ENCODE measurements at places on chromosomes 12 and 14. TPM values are rescaled to one million over a fixed set of nuclear protein-coding genes. Genes with fewer than 3 reads are reported as not detected.

LRRC10 gene
- not detected for total RNA-seq

KANSL2 gene
- total RNA-seq, result 8.2 TPM

TTC8 gene
- 9.0 TPM for total RNA-seq

ATP23 gene
- total RNA-seq, result 4.0 TPM

EIF2S3B gene
- 0.20 TPM for total RNA-seq

RASSF9 gene
- 0.93 TPM for total RNA-seq

AP5M1 gene
- 20.2 TPM for total RNA-seq

OR10P1 gene
- total RNA-seq, result not detected

RIN3 gene
- 20.2 TPM for total RNA-seq

CD4 gene
- total RNA-seq, result 22.7 TPM

POTEG gene
- not detected for total RNA-seq

PPP4R4 gene
- total RNA-seq, result 0.28 TPM

CARMIL3 gene
- 2.0 TPM for total RNA-seq

GNB3 gene
- 0.08 TPM for total RNA-seq

DPY19L2 gene
- not detected for total RNA-seq

TESPA1 gene
- total RNA-seq, result 0.45 TPM

AQP6 gene
- total RNA-seq, result 0.28 TPM

NTF3 gene
- total RNA-seq, result 4.6 TPM

HOXC13 gene
- total RNA-seq, result not detected

GPD1 gene
- total RNA-seq, result 129 TPM

PRIM1 gene
- total RNA-seq, result 4.9 TPM

C14orf39 gene
- total RNA-seq, result not detected

NRL gene
- total RNA-seq, result 3.5 TPM

RFX4 gene
- not detected for total RNA-seq

NPFF gene
- not detected for total RNA-seq

B3GNT4 gene
- total RNA-seq, result not detected

KRT74 gene
- not detected for total RNA-seq

SAMD4A gene
- total RNA-seq, result 25.9 TPM

TAS2R10 gene
- total RNA-seq, result not detected

DTX3 gene
- 2.2 TPM for total RNA-seq

SERPINA4 gene
- total RNA-seq, result 186 TPM

COCH gene
- total RNA-seq, result 0.33 TPM

TGFB3 gene
- total RNA-seq, result 5.5 TPM

HSPB8 gene
- 0.96 TPM for total RNA-seq

ASB2 gene
- total RNA-seq, result 0.20 TPM

OR4M1 gene
- total RNA-seq, result not detected

C12orf60 gene
- total RNA-seq, result 0.33 TPM

GPR132 gene
- 0.40 TPM for total RNA-seq

FOS gene
- 13.1 TPM for total RNA-seq

PTHLH gene
- 0.10 TPM for total RNA-seq

GALNT8 gene
- not detected for total RNA-seq

MARCHF9 gene
- 3.6 TPM for total RNA-seq

SLCO1B3 gene
- total RNA-seq, result 73.3 TPM

SOX5 gene
- total RNA-seq, result 32.2 TPM

CBLN3 gene
- 1.4 TPM for total RNA-seq

RERG gene
- total RNA-seq, result 1.5 TPM

KRT77 gene
- not detected for total RNA-seq

NDUFA12 gene
- total RNA-seq, result 41.7 TPM

TAS2R30 gene
- total RNA-seq, result 1.4 TPM

All from left lobe of liver (tissue), 2 donors.